ENCODE measurements at places on chromosomes 6 and 20. TPM values are rescaled to one million over a fixed set of nuclear protein-coding genes. Genes with fewer than 3 reads are reported as not detected.

PSORS1C2 gene
- not detected for total RNA-seq

MAP3K5 gene
- total RNA-seq = 2.2 TPM

MYH7B gene
- 0.08 TPM for total RNA-seq

SIRPD gene
- total RNA-seq = not detected

ZC3H12D gene
- total RNA-seq = 0.12 TPM

ULBP2 gene
- total RNA-seq = 3.2 TPM

PKIB gene
- 0.71 TPM for total RNA-seq

PPP1R16B gene
- 0.08 TPM for total RNA-seq

CLIC5 gene
- total RNA-seq = not detected

TNFRSF21 gene
- 13.3 TPM for total RNA-seq

GPR63 gene
- 0.46 TPM for total RNA-seq

FOXQ1 gene
- total RNA-seq = 4.8 TPM

RFX6 gene
- total RNA-seq = not detected

DTNBP1 gene
- 12.0 TPM for total RNA-seq

BPIFA1 gene
- total RNA-seq = not detected

KHDC1 gene
- 3.4 TPM for total RNA-seq

WFDC2 gene
- not detected for total RNA-seq

TSPO2 gene
- total RNA-seq = not detected
